ENCODE measurements at places on chromosomes 4 and X. TPM values are rescaled to one million over a fixed set of nuclear protein-coding genes. Genes with fewer than 3 reads are reported as not detected.

Gene PCSK1N
- polyA plus RNA-seq, result 0.08 TPM

Gene RNF175
- 0.06 TPM for polyA plus RNA-seq

Gene EFHC2
- 1.0 TPM for polyA plus RNA-seq

Gene BCLAF3
- polyA plus RNA-seq, result 3.0 TPM

Gene DCAF16
- 7.3 TPM for polyA plus RNA-seq

Gene SHROOM4
- 1.6 TPM for polyA plus RNA-seq

Gene ADGRA3
- polyA plus RNA-seq, result 4.8 TPM

Gene ASB5
- polyA plus RNA-seq, result 0.94 TPM

Gene KIF4A
- 3.5 TPM for polyA plus RNA-seq

Gene BTC
- 4.1 TPM for polyA plus RNA-seq

Gene CNGA1
- polyA plus RNA-seq, result 3.4 TPM

All from esophagus (tissue), 2 donors.